ENCODE measurements at places on chromosomes 6 and 20.

GRCh38 chr6:51934098-51934497 lies 153.3 kb downstream of the PKHD1 start:
- no peak for DNase-seq

DNA sequence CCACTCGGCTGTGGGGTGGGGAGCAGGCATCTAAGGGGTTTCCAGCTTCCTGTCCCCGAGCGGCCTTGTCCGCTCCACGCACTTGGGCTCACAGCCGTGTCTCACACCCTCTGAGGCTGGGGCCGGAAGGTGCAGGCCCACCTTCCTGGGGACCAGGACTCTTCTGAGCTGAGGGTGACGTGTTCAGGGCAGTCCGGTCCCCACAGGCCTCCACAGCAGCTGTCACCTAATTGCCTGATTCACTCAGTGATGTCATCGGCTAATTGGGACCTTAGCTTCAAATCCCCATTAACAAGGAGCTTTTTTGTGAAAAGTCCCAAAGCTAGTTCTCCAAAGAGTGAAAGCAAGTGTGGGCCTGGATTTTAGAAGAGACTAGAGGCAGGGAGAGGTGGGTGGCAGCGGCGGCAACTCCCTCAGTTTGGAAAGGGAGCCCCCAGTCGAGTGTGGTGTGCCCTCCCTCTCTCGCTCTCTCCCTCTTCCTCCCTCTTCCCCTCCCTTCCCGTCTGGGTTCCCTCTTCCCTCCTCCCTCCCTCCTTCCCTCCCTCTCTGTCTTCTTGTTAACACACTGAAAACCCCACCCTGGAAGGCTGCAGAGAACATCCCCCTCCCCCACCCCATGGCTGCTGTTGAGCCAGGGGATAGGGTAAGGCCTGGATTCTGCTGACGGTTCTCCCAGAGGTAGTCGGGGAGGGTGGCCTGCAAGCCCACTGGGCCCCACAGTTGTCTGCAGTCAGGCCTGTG lies 39.0 kb downstream of the MYT1 start:
- no peak for DNase-seq

GRCh38 chr6:107284805-107285204 lies 169.5 kb upstream of the BEND3 start:
- no peak for DNase-seq

DNA sequence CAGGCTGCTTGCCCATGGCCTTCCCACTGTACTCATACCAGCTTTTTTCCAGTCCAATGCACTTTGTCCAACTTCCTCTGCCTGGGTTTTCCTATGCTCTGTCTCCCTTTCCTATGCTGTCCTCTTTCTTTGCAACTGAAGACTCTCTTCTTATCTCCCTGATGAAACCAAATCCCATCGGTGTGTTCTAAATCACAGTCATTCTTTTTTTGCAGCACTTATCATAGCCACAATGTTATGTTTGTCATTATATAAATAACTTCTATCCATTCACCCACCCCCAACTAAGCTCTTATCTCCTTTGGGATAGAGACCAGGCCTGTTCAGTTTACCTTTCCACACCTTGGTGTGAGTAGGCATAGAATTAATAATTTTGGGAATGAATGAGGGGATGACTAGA lies 121.0 kb downstream of the GPX5 start:
- no peak for DNase-seq

DNA sequence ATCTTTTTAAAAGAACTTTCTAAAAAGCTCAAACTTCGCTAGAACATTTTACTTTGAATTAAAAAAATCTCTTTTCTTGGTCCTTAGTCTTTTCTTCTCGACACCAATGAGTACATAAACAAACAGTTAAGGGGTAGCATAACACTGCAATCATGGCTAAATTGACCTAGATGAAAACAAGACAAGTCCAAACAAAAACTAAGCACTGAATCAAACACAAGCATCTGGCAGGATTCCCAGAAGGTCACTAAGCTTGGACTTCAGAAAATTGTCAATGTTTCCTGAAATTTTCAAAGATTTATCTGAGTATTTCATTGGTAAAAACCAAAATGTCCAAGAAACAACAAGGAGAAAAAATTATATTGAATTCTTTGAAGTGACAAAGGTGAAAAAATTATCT lies 5.0 kb downstream of the COL21A1 start:
- no peak for DNase-seq

- DNase-seq: no peak
Observed at GRCh38 chr6:1068068-1068467, 243.8 kb upstream of the FOXQ1 start.

DNA sequence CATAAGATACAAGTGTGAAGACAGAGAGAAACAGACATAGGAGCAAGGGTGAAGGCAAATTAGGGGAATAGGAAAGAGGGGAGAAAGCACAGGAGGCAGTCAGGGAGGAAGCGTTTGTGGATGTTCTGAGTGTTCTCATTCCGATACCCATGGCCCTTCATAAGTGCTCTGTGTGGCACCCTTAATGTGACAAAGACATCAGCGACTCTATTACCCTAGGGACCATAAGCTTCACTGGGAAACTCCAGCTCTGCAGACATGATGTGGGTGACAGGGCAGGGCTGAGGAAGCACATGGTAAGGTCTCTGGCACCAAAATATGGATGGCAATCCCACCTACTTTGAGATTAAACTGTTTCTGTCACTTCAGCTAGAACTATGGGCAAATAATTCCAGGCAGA lies 33.0 kb downstream of the F13A1 start:
- no peak for DNase-seq

- no peak for DNase-seq
Observed at GRCh38 chr6:1126036-1126435, 185.9 kb upstream of the FOXQ1 start.

GRCh38 chr6:148195511-148195910 lies 147.1 kb upstream of the SASH1 start:
- DNase-seq: no peak

DNA sequence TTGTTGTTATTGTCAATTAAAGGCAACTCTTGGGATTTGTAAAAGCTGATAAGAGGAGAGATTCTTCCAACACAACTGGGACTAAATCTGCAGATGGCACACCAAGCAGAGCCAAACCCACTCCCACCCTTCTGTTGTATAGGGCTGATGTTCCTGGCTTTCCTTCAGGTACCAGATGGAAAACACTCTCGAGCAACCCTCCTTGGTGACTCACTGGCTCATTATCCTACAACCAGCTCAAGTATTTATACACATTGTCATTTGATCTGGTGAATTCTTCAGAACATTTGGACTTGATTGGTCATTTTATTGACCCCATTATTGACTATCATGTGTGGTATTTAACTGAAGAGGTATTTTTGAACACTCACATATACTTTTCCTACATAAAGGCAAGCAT lies 190.3 kb upstream of the PCSK2 start:
- no peak for DNase-seq

DNA sequence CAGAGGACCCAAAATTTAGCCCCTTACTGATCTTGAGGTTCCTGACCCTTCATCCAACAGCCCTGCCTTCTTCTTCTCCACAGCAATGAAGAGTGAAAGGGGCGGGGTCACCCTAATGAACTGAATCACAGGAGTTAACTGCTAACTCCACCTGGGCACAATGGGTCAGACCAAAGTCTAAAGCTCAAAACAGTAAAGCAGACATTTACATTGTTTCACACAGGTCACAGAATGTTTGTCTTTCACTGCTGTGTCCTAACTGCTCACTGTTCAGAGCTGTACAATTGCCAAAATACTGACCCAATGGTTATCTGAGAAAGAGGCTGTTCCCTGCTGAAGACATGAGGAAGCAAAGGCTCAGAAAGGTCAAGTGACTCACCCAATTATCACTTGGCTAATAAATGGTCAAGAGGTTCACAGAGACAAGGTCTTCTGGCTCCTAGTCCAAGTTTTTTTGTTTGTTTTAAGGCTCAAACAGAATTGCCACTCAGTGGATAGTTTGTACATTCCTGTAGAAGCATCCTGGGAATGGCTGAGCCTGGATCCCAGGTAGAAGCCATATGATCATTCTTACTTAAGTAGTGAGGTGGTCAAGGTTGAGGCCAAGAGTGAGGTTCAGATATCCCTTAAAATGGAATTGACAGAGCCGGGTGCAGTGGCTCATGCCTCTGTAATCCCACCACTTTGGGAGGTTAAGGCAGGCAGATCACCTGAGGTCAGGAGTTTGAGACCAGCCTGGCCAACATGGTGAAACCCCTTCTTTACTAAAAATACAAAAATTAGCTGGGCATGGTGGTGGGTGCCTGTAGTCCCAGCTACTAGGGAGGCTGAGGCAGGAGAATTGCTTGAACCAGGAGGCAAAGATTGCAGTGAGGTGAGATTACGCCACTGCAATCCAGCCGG lies 35.1 kb upstream of the FAM83C start:
- DNase-seq: no peak

GRCh38 chr20:54197621-54198604 lies 10.0 kb upstream of the PFDN4 start:
- DNase-seq: no peak

DNA sequence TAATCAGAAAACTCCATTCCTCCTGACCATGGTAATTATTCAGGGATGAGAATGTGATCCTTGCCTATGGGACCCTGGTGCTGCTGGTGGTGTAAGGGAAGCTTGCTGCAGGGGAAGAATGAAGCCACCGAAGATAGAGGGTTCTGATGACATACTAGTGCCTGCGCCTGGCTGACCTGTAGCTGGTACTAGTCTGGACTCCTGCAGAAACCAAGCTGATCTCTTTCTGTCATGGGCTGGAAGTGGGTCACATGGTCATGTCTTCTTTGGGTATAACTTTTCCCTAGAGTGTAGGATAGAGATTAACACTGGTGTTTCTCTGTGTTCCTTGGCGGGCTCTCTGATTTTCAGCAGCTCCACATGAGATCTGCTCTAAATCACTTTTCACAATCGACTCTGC lies 8.6 kb upstream of the SLC4A11 start:
- DNase-seq: no peak

- DNase-seq: no peak
Observed at GRCh38 chr6:164561656-164562055, 747.7 kb downstream of the C6orf118 start.

DNA sequence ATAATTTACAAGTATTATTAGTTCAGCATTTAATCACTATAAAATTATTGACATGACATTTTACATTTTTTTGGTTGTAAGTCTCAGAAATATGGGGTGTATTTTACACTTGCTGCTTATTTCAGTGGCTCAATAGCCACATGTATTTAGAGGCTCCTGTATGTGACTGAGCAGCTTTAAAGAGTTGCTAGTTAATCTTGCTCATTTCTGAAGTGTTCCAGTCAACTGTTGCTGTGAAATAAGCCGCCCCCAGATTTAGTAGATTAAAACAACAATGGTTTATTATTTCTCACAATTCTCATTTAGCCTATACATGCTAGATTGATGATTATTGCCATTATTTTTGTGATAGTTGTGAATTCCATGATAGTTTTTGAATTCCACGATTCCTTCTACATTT lies 23.0 kb downstream of the CD109 start:
- no peak for DNase-seq
